CD4-positive, alpha-beta T cell treated with Interleukin-1 beta for 1 hour (primary cell): ENCODE measurements at places on chromosomes 5 and 9.

- DNase-seq, result no peak
Observed at GRCh38 chr9:91118704-91119025, 243.1 kb downstream of the AUH start.

GRCh38 chr9:124217836-124218437 is 39.8 kb upstream of the NEK6 start:
- no peak for DNase-seq

GRCh38 chr5:123813937-123814624 is 302.1 kb downstream of the CSNK1G3 start:
- no peak for DNase-seq

GRCh38 chr5:72472031-72472430 is 35.2 kb downstream of the ZNF366 start:
- DNase-seq, result no peak

DNA sequence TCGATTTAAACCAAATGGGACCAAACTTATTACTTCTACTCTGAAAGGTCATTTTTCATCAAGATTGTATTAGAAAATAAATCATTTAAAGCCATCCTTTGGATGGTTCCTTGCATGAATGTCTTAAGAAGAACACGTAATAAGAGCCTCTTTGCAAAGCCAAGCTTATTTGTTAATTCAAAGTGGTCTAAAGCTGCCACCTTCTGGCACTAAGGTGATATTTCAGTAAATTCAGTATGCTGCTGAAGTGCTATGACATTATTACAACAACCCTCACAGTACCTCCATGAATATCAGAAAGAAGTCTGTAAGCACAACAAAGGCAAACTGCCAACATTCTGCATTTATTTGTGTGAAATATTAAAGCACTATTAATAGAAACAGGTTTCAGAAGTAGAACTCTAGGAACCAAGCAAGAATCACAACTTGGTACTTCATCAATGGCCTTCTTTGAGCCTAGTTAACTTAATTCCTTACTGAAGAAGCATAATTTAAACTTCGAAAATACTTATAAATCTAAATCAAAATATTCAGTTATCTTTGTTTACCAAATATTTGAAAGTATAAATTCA is 53.1 kb upstream of the TYRP1 start:
- no peak for DNase-seq

GRCh38 chr5:91296674-91297143 is 86.4 kb downstream of the ARRDC3 start:
- no peak for DNase-seq

DNA sequence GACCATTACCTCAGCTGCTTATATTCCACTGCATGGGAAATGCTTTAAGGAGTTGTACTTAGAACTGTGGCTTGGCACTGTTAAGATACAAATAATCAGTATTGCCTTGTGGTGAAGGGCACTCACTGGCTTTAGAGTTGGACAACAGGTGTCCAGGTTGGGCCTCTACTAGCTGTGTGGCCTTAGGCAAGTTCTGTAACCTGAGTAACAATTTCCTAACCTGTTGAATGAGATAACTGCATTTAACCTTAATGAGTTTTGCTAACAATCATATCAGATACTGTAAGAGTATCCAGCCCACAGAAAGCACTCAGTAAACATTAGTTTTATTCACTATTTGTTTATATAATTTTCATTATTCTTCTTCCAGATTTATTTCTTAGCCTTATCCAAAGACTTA is 17.2 kb upstream of the HK3 start:
- no peak for DNase-seq

- DNase-seq, result no peak
Observed at GRCh38 chr9:118729981-118730380, 639.3 kb downstream of the BRINP1 start.

GRCh38 chr9:37262410-37262809 is 142.0 kb downstream of the ZCCHC7 start:
- no peak for DNase-seq
